ENCODE measurements at places on chromosomes 13 and 19.

DNA sequence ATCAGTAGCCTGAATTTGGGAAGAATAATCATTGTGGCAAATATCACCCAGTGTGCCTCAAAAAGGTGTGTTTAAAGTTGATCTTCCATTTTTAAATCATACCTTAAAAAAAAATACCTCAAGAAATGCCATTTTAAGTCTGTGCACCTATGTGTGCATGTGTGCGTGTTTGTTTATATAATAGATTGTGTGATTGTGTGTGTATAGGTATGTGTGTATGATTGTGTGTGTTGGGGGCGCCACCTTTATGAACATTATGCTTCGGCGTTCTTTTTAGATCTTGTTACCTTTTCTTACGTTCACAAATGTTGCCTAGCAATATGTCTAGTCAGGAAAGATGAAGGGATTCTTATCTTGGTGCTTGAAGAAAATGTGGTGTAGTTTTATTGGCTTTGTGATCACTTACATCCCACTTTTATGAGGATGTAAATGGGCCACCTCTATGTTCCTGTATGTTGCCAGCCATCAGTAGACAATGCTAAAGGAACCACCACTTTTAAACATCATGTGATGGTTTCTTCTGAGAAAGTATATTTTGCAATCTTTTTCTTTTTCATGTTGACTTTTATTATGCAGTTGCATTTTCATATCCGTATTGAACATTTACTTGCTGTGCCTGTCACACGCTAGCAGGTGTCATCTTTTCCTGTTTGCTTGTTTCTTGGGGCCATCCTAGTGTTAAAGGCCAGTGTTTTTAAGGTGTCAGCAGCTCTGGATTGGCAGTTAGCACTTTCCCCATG, 2.2 kb upstream of the IRS2 start:
- no peak for DNase-seq

- DNase-seq, result no peak
Observed at GRCh38 chr13:47632311-47632710, 368.8 kb downstream of the SUCLA2 start.

- no peak for DNase-seq
Observed at GRCh38 chr19:55319785-55320184, 5.4 kb downstream of the TMEM150B start.

- no peak for DNase-seq
Observed at GRCh38 chr19:18906605-18907519, 10.9 kb upstream of the CERS1 start.

DNA sequence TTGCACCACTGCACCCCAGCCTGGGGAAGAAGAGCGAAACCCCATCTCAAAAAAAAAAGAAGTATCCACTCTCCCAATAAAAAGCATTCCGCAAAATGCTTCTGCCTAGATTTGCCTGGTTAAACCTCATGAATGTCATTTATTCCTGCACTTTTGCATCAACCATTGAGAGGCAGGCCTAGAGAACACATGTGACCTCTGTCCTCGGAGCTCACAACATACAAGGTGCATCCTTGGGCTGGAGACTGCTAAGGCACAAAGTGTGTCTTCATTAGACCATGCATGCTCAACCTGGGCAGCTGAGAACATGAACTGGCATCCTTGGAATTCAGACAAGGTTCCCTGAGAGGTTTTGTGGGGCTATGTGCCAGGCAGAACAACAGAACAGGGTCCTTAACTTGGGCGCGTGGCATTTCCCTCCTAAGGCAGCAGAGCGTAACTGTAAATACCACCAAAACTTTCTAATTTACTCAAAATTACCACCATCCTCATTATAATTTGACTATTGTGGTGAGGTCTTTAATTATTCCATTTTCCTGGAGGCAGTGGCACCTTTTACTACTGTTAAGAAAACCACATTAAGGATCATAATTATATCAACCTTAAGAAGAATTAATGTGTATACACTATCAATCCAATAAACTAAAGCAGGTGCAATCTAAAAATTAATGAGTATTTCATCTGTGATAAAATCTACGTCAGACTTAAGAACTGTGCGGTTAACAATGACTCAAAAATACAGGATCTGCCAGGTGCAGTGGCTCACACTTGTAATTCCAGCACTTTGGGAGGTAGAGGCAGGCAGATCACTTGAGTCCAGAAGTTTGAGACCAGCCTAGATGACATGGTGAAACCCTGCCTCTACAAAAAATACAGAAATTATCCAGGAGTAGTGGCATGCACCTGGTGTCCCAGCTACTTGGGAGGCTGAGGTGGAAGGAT, 13.8 kb downstream of the RCBTB1 start:
- no peak for DNase-seq

DNA sequence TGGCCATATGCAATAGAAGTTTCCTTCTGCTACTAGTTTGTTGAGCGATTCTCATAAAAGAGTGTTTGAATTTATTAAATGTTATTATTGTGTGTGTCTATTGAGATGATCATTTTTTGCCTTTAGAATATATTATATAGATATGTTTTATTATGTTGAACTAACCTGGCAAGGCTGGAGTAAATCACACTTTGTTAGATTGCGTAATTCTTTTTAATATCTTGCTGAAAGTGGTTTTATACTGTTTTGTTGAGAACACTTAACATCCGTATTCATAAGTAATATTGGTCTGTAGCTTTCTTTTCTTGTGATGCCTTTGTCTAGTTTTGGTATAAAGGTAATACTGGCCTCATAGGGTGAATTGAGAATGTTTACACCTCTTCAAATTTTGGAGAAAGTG, 574.3 kb upstream of the PCDH20 start:
- no peak for DNase-seq

DNA sequence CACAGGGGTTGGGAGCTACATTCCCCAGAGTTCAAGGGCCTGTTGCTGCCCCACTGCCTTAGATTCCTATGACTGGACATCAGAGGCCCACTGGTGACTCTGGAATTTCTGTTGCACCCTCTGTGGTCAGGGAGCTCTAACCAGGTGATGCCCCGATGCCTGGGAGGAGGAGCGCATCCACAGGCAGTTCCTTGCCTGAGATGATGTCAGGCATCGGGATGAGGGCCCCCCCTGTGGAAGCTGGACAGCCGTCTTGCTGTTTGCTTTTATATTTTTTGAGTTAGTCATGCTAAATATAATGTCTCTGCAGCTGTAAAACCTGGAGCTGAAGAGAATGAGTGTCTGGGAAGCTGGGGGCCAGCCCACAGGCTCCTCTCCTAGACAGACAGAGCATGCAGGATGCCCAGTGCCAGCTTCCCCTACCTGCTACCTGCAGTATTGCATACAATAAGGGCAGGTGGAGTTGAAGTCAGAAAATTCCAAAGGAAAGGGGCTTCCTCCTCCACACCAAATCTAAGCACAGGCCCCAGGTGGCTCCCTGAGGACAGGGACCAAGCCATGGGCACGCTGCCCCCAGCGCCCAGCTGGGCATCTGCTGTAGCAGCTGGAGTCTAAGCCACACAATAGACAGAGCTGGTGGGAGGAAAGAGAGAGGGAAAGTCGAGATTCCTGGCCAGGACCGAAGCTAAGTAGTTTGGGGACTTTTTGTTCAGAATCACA, 16.2 kb downstream of the COL4A2 start:
- DNase-seq, result no peak

Data from COR-L47 (cell line).